A673 (cell line): ENCODE measurements at places on chromosomes 13 and 19. TPM values are rescaled to one million over a fixed set of nuclear protein-coding genes. Genes with fewer than 3 reads are reported as not detected.

DNA sequence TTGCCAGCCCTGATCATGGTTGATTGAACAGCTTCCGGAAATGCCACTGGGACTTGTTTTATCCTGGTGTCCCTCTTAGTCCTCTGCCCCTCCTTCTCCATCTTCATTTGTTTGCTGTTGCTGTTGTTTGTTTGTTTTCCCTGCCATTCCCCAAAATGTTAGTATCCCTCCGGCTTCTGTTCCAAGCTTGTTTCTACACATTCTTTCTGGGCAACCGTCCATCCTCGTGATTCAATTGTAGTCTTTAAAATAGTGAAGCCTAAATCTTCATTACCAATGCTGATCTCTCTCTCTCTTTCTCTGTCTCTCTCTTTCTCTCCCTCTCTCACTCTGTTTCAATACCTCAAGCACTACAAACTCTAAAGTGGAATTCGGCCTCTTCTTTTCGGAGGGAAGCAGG is 649.3 kb upstream of the ARGLU1 start:
- no peak for DNase-seq

NUDT15 gene
- 48.6 and 52.2 TPM in 2 replicates for total RNA-seq

SMIM24 gene
- total RNA-seq = not detected in 2 replicates

DNA sequence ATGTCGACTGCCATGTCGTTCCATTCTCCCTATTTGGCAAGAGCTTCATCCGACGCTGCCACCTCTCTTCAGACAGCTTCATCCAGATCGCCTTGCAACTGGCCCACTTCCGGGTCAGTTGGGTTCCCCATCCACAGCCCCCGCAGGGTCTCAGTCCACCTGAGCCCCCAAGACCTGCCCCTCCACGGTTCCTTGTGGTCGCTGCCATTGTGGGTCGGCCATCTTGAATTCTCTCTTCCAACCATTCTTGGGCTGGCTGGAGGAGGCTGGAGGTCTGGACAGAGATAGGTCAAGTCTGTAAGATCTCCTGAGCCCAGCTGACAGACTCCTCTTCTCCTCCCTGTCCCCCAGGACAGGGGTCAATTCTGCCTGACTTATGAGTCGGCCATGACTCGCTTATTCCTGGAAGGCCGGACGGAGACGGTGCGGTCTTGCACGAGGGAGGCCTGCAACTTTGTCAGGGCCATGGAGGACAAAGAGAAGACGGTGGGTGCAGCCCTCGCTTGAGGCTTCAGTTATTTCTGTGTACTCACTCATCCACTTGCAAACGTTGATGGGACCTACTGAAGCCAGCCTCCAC is 19.5 kb downstream of the CPT1C start:
- no peak for DNase-seq

GRCh38 chr13:79311386-79311785 is 94.7 kb downstream of the RBM26 start:
- DNase-seq = no peak
